ENCODE measurements at places on chromosomes 2 and 18.

GRCh38 chr18:62637807-62638687 is 77.3 kb upstream of the PHLPP1 start:
- DNase-seq: peak; percentile 3

GRCh38 chr2:158753641-158754611 is 41.2 kb upstream of the DAPL1 start:
- no peak for DNase-seq

DNA sequence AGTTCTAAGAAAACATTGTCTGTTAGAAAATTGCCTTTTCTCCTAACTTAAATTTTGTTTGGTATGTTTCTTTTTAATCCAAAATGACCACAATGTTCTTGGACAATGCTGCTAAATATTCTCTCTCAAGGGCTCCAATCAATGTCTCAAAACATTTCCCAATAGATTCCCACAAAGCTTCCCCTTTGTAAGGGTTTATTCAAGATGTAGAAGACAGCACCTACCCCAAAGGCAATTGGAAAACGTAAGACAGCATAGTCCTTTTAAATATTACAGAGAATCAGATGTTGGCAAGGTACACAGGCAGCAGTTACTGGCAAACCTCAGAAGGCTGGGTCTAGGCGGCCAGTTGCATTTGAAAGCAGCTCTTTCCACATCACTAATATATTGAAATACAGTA is 18.3 kb upstream of the RIF1 start:
- DNase-seq: no peak

GRCh38 chr2:180133736-180134135 is 126.6 kb upstream of the CWC22 start:
- DNase-seq: no peak

GRCh38 chr2:29530281-29530680 is 391.1 kb downstream of the ALK start:
- no peak for DNase-seq

DNA sequence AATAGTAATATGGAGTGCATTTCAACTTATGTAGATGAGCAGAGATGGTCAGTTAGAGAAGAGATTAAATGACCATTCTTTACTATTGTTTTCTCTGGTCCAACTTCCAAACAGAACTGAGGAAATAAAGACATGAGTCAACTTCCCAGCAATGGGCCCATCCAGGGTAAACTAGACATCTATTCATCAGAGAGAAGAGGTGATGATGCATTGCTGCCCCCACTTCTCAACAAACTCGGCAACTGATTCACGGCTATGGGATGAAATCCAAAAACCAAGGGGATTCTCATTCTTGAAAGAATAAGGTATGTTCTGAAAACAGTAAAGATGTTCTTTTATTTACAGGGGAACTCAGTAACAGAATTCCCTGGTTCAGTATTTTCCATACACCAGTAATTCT is 190.7 kb downstream of the RDH14 start:
- no peak for DNase-seq

DNA sequence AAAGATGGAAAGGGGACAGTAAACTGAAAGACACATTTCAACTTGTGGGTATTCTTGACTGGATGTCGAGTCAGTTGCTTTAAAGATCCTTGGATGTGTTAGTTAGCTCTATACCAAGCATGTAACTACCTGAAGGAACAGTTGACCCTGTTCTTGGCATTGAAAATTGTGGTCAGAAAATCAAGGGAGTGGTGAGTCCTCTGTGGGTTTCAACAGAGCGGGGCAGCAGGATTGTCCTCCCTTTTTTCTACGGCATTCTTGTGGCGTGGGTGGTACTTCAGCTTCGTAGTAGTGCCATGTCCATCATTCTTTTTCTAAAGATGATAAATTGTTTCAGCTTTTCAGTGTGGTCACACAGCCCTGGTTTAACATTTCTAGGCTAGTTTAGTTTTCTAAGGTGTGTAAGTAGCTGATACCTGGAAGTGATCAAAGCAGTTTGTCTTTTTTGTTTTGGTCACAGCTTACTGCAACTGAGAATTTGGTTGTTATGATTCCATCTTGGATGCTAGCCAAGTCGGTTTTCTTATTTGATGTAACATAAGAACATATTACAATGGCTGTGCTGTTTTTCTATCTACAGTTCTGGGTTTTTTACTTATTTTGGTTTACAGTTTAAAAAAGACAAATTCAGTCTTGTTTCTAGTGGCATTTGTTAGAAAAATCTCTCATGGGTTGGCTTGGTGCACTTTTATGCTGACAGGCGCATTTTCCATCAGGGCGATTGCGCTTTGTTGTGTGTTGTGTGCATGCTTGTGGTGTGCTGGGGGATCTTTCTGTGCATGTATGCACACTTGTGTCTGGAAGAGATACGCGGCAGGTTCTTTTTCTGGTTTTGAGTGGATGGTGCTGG is 84.7 kb downstream of the ZNF407 start:
- no peak for DNase-seq

DNA sequence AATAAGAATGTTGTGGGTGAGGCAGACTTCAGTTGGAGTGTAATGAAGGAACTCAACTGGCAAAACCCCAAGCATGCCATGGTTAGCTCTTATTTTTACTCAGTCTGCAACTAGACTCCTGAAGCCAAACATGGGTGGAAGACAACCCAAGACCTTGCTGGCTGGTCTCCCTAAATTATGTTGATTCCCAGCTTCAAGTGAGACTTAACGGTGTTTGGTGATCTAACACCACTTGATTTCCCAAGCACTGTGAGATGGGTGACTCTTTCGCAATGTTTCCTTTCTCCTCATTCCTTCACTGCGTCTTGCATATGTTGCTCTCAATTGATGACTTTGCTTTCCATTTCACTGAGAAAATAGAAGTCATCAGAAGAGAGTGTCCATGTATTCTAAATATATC is 693.1 kb downstream of the DCC start:
- DNase-seq: no peak

GRCh38 chr2:143674051-143674450 is 544.8 kb downstream of the ARHGAP15 start:
- DNase-seq: no peak

DNA sequence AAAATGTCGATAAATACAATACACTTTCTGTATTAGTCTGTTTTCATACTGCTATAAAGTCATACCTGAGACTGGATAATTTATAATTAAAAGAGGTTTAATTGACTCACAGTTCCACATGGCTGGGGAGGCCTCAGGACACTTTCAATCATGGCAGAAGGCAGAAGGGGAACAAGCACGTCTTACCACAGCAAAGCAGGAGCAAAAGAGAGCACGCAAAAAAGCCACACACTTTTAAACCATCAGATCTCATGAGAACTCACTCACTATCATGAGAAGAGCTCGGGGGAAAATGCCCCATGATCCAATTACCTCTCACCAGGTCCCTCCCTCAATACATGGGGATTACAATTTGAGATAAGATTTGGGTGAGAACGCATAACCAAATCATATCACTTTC is 256.7 kb downstream of the ANAPC1 start:
- DNase-seq: no peak
